SJCRH30 (cell line): ENCODE measurements at places on chromosomes 7 and 10. TPM values are rescaled to one million over a fixed set of nuclear protein-coding genes. Genes with fewer than 3 reads are reported as not detected.

PNLIPRP1 gene
- total RNA-seq, result not detected in 2 replicates

MUC3A gene
- 0.02 TPM in 1 of 2 replicates, not detected in the other for total RNA-seq

TAS2R16 gene
- total RNA-seq, result not detected in 2 replicates

DNA sequence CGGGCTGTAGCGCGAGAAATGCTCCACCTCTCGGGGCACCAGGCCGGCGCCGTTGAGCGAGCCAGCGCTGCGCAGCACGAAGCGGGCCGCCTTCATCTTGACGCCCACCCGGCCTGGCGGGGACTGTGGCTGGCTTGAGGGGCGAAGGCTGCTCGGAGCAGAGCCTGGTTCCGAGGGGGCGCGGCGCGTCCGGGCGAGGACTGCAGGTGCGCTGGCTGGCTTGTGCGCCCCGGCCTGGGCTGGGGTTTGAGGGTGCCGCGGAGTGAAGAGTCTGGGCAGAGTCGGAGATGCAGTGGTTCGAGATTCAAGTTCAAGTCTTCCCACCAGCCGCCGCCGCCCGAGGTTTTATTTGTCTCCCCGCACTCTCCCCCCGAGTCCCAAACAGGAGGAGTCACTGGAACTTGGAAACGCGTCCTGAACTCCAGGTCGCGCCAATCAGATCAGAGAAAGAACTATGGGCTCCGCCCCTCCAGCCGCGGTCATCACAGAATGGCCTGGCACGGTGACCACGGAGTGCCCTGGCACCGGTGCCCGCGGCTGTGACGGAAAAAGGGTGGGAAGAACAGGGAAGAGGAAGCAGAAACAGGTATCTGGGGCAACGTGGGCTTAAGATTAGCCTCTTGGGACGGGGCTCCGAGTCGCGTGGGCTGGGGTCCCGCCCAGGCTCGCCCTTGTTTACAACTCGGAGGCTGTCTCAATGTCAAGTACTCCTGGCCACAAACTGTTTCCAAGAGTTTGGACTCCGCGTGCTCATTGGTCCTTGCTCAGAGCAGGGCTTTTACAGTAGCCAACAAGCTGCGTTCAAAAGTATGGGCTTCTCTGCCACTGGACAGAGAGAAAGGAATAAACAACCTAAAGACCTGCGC, at the start of gene PDK4:
Gene PDK4 (minus strand): TSS at position 319 of the 866 bp plus-strand sequence. CDS start 223 bp downstream, at position 96.
- H3K4me1 ChIP-seq, result peaks cover 2% of the 10 kb centered on the region
- peak; percentile 74 for DNase-seq
- peak within 1 kb of the TSS; percentile 72 for H3K4me3 ChIP-seq
- H3K27ac ChIP-seq, result no peak within 1 kb of the TSS
- no peaks in the 10 kb centered on the region for H3K36me3 ChIP-seq

GRCh38 chr10:63133056-63133820, at the start of gene NRBF2:
Gene NRBF2 (plus strand): TSS chr10:63133328. CDS start chr10:63133471, 143 bp downstream.
- DNase-seq, result peak; percentile 98
- H3K27me3 ChIP-seq, result no peaks in the 10 kb centered on the region
- H3K27ac ChIP-seq, result peak within 1 kb of the TSS; percentile 60
- H3K4me3 ChIP-seq, result peak within 1 kb of the TSS; percentile 74
- no peaks in the 10 kb centered on the region for H3K36me3 ChIP-seq

- no peak for DNase-seq
- no peaks in the 10 kb centered on the region for H3K27me3 ChIP-seq
- no peak overlapping the region for H3K4me3 ChIP-seq
- H3K27ac ChIP-seq, result no peak overlapping the region
- H3K4me1 ChIP-seq, result no peaks in the 10 kb centered on the region
These were observed 46.3 kb downstream of the PDSS1 start for GRCh38 chr10:26743841-26744240.

DNA sequence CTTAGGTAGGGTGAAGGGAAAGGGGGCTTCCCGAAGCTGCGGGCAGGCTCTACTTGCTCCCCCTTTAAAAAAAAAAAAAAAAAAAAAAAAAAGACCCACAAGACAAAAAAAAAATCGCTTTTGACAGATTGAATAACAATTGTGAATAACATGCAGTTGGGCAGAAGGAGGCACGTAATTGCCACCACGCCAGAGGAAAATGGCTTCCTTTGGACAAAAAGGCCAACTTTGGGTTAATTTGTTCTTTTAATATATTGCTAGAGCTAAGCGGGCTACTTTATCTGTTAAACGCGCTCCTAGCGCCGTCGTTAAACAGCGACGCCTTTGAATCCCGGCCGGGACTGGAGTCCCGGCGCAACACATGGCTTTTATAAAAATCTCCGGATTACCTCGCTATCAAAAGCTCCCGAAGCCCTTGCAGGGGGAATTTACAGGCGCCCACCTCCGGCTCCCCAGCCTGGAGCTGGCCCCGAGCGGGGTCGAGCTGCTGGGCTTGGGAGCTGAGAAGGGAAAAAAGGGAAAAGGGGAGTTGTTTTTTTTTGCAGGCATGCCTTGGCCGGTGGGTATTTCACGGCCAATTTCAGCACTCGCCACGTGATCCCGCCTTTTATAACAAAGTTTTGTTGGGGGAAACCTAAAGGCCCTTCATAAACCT, 1.2 kb downstream of the HOXA11 start:
- H3K27me3 ChIP-seq, result no peaks in the 10 kb centered on the region
- DNase-seq, result peak; percentile 56
- H3K36me3 ChIP-seq, result no peaks in the 10 kb centered on the region
- no peaks in the 10 kb centered on the region for H3K4me1 ChIP-seq
- peak overlapping the region; percentile 73 for H3K4me3 ChIP-seq

- H3K27me3 ChIP-seq, result no peaks in the 10 kb centered on the region
- peaks cover 17% of the 10 kb centered on the region for H3K4me1 ChIP-seq
- no peak for DNase-seq
These were observed 34.3 kb downstream of the SNX8 start for GRCh38 chr7:2279896-2280295.

GRCh38 chr10:78063236-78063635, 29.6 kb downstream of the RPS24 start:
- no peaks in the 10 kb centered on the region for H3K4me1 ChIP-seq
- H3K27ac ChIP-seq, result no peak overlapping the region
- no peak overlapping the region for H3K4me3 ChIP-seq
- no peaks in the 10 kb centered on the region for H3K27me3 ChIP-seq

DNA sequence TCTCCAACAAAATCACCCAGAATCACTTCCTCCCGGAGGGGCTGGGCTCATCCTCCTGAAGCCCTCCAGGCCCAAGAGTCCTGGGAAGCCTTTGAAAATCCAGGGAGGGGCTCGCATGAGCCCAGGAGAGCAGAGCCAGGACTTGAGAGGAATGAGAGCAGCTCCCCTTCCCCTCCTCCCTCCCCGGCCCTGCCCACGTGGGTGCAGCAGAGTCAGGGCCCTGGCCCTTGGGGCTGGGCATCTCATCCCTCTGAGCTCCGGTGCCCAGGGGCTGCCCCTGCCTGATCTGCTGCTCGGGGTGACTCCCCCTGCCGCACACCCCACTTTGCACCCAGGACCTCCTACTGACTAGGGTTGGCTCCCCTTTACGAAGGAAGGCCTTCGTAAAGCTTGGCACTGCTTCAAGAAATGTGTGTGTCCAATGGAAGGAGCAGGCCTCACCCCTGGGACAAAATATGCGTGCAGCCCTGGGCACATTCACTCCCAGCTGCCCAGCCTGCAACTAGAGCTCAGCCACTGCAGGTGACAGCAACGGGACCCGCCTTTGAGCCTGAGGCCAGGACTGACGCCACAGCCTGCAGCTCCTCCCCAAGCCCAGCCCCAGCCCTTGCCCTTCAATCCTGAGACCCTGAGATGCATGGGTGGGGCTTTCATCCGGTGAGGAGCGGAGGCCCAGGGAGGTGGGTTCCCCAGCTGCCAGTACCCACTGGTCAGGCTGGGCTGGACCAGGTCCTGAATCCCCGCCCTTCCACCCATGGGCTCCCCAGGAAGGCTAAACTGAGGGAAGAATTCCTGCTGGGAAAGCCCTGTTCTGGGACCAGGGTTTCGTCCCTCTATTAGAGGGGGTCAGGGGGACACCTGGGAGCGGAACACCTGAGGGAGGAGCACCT, 21.8 kb downstream of the PWWP2B start:
- DNase-seq, result peak; percentile 29
- no peaks in the 10 kb centered on the region for H3K27me3 ChIP-seq
- H3K4me1 ChIP-seq, result peaks cover 27% of the 10 kb centered on the region

DNA sequence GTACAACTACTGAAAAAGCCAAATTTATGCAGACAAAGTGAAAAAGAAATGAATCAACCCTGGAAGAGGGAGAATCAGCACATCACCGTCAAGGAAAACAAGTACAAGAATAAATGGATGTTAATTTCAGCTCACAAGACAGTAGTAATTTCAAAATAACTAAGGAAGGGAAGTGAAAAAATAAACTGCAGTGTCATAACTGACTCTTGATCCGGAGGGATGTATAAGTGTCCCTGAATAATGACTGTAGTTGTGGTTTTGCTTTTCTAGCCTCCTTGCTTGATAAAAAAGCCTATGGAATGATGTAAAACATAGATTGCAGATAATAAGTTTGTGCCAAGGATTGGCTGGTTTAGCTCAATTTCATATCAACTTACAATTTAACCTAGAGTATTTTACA, 721.1 kb upstream of the C7orf33 start:
- DNase-seq, result no peak
- no peak overlapping the region for H3K4me3 ChIP-seq
- H3K27me3 ChIP-seq, result no peaks in the 10 kb centered on the region
- no peaks in the 10 kb centered on the region for H3K4me1 ChIP-seq
- H3K36me3 ChIP-seq, result no peaks in the 10 kb centered on the region

GRCh38 chr7:39589323-39590111, 23.3 kb downstream of the YAE1 start:
- no peaks in the 10 kb centered on the region for H3K27me3 ChIP-seq
- no peak overlapping the region for H3K4me3 ChIP-seq
- peaks cover 8% of the 10 kb centered on the region for H3K4me1 ChIP-seq
- H3K27ac ChIP-seq, result no peak overlapping the region

DNA sequence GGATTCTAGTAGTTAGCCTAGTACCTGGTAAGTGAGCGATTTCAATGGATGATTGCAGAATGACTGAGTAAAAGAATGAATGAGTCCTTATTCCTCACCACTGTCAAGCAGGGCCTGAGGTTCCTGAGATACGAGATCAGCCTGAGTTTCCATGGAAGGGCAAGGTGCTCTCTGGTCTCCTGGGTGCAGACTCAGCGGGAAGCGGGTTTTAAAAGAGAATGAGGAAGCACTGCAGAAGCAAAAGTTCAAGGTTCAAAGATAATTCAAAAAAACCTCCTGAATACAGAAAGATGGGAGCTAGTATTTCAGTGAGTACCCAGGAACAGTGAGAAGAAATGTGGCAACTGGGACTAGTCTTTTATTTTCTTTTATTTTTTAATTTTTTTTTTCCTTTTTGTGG, 4.3 kb downstream of the ZNF3 start:
- H3K27me3 ChIP-seq, result no peaks in the 10 kb centered on the region
- H3K4me3 ChIP-seq, result no peak overlapping the region
- DNase-seq, result no peak
- H3K4me1 ChIP-seq, result no peaks in the 10 kb centered on the region
- H3K27ac ChIP-seq, result no peak overlapping the region

DNA sequence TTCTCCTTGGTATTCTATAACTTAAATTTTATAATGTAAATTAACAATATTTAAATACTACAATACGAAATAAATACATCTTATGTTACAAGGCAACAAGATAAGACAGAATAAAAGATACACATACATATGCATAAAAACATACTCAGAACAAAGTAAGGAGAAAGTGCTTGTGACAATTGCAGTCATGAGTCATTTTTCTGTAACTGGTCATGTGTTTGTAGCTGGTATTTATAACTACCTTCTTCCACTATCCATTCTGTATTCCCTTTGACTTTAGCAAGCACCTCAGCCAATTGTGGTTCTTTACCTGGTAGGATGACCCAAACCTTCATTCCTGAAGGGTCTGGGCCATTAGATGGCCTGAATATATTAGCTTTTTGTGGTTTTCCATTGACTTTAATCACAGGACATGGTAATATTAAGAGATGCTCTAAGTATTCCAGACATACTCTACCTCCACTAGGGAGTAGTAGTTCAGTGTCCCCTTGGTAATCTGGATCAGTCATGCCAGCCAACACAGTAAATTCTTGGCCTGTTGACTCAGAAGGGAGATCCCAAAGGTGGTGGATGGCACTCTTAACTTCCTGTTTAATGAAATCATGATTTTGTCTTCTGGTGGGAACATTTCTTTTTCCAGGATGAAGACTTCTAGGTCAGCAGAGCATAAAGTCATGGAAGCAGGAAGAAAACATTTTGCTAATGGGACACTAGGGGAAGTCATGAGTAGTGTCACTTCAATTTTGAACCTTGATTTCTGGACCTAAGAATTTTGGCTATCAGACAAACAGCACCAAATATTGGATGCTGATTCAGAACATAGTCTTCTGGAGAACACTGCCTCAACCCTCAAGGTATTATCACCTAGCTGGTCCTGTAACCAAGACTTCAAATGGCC, 733.7 kb upstream of the IGFBP3 start:
- H3K27me3 ChIP-seq, result no peaks in the 10 kb centered on the region
- no peak overlapping the region for H3K27ac ChIP-seq
- DNase-seq, result no peak
- H3K4me1 ChIP-seq, result no peaks in the 10 kb centered on the region

DNA sequence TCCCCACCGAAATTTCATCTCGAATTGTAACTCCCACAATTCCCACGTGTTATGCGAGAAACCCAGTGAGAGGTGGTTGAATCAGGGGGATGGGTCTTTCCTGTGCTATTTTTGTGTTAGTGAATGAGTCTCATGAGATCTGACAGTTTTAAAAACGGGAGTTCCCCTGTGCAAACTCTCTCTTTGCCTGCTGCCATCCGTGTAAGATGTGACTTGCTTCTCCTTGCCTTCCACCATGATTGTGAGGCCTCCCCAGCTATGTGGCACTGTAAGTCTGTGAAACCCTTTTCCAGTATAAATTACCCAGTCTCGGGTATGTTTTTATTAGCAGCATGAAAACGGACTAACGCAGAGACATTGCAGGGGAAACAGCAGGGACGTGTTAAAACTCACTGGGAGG, 5.3 kb upstream of the OLAH start:
- H3K4me1 ChIP-seq, result no peaks in the 10 kb centered on the region
- DNase-seq, result no peak
- H3K36me3 ChIP-seq, result no peaks in the 10 kb centered on the region
- H3K27me3 ChIP-seq, result no peaks in the 10 kb centered on the region
- H3K27ac ChIP-seq, result no peak overlapping the region

- no peaks in the 10 kb centered on the region for H3K4me1 ChIP-seq
- H3K27me3 ChIP-seq, result no peaks in the 10 kb centered on the region
- H3K27ac ChIP-seq, result no peak overlapping the region
- no peak overlapping the region for H3K4me3 ChIP-seq
- no peaks in the 10 kb centered on the region for H3K36me3 ChIP-seq
These were observed 15.8 kb downstream of the MAT1A start for GRCh38 chr10:80273523-80274170.

DNA sequence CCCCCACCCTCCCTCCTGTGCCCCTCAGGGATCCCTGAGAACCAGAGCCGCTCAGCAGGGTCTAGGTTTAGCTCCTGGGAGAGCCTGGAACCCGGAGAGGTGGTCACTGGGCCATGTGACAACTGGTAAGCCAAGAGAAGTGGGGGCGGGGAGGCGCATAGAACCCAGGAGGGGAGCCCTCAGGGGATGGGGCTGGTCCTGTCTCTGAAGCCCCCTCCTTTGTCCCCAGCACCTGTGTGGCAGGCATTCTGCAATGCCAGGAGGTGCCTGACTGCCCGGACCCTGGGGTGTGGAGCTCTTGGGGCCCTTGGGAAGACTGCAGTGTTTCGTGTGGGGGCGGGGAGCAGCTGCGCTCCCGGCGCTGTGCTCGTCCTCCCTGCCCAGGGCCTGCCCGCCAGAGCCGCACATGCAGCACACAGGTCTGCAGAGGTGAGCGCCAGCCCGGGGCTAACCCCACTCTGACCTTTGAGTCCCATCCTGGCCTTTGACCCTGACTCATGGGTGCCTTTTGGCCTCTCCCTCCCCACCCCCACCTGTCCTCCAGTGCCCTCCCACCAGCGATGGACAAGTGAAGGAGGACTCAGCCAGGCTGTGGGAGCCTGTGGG, 22.4 kb upstream of the ZNF862 start:
- peaks cover 31% of the 10 kb centered on the region; the same call in 1 of the 2 replicates for H3K27me3 ChIP-seq
- H3K4me1 ChIP-seq, result no peaks in the 10 kb centered on the region
- no peak for DNase-seq
- H3K4me3 ChIP-seq, result no peak overlapping the region
- no peaks in the 10 kb centered on the region for H3K36me3 ChIP-seq
